ENCODE measurements at places on chromosomes 12 and 14.

DNA sequence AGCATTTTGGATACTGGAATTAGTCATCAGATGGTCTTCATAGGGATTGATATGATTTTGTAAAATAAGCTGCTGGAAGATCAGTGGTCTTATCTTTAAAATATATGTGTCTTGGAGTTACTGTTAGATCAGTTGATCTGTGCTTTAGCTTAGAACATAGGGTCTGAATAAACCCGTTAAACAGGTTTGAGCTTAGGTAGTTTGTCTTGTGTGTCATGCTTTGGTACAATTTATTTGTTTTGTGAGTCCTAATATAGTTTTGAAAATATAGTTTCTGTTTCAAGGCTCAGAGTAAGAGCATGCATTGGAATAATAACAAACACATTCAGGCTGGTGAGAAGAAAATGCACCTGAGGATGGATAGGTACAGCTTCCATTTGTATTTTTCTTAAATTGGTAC is 505.0 kb downstream of the SLC16A7 start:
- DNase-seq = no peak

DNA sequence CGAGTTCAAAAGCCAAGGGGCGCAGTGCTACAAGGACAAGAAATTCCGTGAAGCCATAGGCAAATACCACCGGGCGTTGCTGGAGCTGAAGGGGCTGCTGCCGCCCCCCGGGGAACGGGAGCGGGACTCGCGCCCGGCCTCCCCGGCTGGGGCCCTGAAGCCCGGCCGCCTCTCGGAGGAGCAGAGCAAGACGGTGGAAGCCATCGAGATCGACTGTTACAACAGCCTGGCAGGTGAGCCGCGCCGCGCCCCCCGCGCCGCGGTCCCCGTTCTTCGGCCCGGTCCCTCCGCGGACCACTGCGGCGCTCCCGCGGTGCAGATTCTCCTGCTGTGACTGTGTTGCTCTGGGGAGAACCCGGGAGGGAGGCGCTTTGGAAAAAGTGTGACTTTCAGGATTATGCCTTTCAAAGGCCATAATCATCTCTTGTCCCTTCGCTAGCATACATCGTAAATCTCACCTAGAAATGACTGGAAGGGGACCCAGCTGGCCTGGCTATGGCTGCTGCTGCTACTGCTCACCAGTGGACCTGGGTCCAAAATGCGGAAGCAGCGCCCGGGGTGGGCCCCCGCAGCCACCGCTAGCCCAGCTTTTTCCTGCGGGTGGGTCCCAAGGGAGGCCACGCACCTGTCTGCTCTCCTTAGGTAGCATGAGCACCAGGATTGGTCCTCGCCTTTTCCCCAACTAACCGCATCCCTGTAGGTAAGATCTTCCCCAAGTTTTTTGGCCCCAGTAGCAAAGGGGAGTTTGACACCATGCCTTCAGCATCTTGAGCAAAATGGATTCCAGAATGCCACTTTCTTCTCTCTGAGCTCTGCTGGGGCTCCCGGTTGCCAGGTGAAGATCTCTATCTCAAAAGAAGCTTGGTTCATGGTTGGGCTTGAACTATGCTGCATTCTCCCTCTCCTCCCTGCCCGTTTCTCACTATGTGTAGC is 853 bp downstream of the TTC9 start:
- DNase-seq = peak; percentile 58

GRCh38 chr14:90596733-90597132 is 199.9 kb downstream of the CALM1 start:
- DNase-seq = no peak

GRCh38 chr14:51295646-51296263 is 55.7 kb downstream of the TMX1 start:
- DNase-seq = no peak

DNA sequence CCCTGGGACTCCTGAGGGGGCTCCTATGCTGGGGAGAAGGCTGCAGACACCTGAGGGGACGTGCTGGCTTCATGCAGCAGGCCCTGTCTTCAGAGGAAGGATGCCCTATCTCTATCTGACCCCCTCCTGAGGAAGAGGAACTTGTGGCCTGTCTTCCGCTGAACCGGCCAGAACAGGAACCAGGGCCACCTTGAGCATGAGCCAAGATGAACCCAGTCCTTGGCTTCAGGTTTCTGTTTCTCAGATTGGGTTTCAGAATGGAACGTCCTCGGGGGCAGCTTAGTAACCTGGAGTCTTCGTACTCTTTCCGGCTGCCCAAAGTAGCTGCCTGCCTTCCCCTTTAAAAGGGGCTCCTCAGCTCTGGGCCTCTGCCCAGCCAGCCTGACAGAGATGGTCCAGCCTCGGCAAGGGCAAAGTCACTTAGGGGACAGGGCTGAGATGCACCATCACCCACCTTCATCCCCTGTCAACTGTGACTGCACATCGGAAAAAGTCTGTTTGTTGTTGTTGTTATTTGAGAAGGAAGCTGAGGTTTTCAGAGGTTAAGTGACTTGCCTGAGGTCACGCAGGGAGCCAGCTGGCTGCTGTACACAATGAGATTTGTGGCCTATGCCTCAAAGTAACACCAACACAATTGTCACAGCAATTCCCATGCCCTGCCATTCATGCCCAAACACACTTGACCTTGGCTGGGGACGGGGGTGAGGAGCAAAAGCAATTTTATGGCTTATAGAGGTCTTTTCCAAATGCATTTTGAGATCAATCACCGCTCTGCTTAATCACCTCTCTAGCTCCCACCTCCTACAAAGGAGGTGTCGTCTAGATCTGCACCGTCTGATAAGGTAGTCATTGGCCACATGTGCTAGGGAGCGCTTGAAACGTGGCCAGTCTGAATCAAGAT is 13.4 kb downstream of the ASB2 start:
- DNase-seq = peak; percentile 71

DNA sequence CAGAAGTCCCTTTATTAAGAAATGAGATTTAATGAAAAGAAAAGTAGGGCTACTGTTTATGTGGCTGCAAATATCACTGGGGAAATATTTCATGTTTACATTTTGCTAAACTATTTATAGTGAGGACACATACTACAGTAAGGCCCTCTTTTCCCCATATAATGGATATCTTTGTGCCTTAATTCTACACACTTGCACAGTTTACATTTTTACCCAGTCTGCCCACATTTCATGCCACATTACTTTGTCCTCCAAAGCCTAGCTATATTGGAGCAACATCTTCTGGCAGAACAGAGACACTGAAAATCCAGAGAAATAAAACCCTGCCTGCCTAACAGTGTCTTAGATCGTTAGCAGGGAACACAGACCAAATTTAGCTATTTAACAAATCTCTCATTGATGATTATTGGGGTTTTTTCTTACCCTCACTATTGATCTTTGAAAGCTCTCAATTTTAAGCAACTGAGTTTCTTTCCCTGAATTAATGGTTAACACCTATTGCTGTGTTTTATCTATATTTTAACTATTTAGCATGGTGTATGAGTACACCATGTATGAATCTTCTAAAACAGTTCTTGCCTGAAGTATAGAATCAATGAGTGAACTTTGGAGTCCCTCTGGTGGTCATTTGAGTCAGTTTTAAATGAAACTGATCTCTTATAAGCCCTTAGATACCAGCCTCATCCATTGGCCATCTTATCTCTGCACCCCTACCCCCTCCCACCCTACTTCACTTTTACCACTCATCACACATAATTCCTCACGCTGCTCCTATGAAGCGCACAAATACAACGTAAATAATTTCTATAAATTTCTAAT is 170.2 kb downstream of the BCAT1 start:
- DNase-seq = no peak

DNA sequence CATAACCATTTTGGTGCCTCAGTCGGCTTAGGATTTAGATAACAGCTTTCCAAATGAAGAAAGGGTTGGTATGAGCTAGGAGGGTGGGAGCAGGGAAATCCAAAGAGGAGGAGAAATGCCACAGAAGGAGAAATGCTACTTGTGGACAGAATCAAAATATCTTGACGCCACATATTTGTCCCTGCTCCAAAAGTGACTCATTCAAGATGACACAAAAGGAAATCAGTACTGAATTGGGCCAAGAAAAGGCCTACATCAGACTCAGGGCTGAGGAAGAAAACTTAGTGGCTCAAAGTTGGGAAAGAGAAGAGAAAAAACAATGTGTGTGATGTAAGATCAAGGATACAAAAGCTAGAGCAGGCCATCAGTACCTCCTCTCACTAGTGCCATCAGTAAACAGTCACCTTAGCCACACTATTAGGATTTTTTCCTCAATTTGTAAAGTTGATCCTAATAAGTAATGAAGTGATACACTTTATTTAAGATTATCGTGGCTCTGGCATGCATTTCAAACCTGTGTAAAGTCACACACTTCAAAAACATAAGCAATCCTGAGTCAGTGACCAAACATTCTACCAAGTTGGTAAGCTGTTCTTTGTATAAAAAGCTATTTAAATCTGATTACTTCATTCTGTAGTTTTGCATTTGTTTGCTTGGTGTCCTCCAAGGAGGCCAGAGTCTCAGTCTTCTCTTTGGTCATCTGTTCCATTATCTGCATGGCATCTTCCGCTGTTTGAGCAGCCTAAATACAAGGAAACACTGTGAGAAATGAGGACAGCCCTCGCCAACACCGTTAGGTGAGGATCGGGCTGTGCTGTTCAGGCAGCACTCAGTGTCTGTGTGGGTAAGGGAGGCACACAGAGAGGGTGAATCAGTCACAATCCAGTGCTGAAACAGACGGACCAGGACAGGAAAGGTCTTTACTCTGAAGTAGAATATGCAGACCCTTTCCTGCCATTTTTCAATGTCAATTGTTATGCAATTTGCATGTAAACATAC is 52.6 kb upstream of the VPS33A start:
- DNase-seq = no peak

- DNase-seq = no peak
These were observed 25.1 kb upstream of the GPHB5 start for GRCh38 chr14:63343878-63344277.

- no peak for DNase-seq
These were observed 163.0 kb upstream of the EEA1 start for GRCh38 chr12:93091886-93092648.

DNA sequence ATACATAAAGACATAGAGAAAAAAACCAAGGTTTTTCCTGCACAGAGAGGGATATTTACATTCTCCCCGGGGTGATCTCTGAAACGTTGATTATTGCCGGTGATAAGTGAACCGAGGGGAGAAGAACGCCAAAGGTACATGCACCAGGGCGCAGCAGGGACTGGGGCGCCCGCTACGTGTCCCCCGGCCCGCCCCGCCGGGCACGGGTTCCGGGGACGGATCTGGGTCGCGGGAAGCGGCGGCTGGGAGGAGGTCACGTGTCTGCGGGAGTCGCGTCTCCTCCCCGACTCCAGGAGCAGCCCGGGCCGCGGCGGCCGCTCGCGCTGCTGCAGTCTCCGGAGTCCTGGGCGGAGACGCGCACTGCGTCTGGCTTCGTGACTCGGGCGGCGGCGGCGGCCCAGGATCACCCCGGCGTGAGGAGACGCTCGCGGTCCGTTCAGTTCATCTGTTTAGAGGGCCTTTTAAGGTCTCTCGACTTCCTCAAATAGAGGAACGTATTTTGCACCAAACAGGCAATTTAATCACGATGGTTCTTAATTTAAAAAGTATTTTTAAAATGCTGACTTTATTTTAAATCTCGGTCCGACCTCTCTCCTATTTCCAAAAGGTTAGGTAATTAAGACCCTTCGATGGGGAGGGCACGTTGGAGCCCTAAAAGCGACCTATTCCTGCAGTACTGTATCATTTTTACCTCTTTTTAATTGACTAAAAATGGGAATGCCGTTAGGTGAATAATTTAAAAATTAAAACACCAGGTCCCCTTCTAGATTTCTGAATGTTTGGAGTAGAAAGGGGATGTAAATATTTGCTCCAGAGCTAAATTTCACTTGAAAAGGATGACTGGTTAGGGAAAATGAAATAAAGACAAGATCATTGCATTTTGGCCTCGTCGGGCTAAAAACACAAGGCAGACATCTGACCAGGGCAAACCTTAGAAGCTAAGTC is 1.8 kb upstream of the BHLHE41 start:
- peak; percentile 67 for DNase-seq

GRCh38 chr14:102696332-102696731 is 80.9 kb upstream of the TRAF3 start:
- no peak for DNase-seq

- DNase-seq = peak; percentile 84
These were observed 20.3 kb downstream of the RHOF start for GRCh38 chr12:121773011-121773777.

DNA sequence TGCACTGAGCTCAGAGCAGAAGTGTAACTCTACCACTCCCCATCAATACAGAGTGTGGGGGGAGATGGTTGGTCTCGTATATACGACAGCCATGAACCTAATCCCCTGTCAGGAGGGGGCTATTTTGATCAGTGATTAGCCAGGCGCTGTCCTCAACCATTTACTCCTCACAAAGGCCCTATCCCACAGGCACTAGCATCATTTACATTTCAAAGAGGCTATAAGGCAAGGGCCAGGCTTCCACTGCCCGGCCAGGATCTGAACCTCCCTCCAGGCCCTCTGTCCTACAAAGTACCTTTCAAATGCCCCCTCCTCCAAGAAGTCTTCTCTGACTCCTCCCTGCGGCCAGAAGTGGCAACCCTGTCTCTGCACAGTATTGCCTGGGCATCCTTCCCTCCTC is 74.7 kb downstream of the ITPK1 start:
- DNase-seq = no peak

DNA sequence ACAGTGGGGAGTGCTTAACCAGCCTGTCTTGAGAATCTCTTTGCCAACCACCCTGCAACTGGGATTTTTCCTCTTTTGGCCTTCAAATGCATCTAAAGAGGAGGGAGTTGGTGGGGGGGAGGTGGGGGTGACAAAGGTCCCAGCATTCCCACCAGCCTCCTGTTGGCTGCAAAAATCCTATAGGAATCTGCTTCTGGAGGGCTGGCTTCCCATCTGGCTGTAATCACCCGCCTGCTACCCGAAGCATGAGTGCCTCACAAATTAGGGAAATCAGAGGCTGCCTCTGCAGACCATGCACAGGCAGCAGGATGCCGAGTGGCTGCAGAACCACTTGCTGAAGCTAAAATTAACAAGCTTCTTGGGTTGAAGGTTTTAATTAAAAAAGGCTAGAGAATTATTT is 73.9 kb upstream of the WSCD2 start:
- DNase-seq = no peak

GRCh38 chr14:58731465-58732293 is 93.9 kb downstream of the DACT1 start:
- no peak for DNase-seq

DNA sequence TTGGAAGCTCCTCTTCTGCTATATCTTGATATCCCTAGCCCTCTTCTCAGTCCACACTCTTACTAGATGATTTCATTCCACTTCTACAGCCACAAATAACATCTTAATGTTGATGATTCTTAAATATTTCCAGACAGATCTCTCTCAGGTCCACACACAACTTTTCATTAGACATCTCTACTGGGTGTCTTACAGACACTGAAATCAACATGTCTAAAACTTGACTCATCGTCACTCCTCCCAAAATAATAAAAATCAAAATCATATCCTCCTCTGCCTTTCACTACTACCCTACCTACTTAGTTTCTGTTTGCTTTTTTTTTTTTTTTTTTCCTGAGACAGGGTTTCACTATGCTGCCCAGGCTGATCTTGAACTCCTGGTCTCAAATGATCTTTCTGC is 11.9 kb downstream of the PRDM4 start:
- no peak for DNase-seq

DNA sequence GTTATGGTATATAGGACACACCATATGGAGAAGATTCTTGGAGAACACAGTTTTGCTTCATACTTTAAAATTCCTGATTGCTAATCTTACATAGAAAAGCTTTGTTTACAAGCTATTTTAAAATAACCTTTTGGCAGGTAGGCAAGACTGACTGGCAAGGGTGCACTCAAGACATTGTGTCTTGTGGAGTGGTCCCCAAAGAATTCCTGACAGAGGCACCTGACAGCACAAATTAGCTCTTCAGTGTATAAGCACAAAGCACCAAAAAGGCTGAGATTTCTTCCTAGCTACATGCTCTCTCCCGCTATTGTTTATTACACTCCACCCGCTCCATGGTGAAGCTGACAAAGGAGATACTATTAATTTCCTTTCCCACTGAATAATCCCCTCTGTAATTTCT is 139.4 kb downstream of the MON2 start:
- no peak for DNase-seq
